Stimulated activated CD4-positive, alpha-beta T cell treated with anti-CD3 and anti-CD28 coated beads, Interleukin-4, amount 100 ng/mL, for 4 hours (primary cell): ENCODE measurements at places on chromosomes 4 and X.

DNA sequence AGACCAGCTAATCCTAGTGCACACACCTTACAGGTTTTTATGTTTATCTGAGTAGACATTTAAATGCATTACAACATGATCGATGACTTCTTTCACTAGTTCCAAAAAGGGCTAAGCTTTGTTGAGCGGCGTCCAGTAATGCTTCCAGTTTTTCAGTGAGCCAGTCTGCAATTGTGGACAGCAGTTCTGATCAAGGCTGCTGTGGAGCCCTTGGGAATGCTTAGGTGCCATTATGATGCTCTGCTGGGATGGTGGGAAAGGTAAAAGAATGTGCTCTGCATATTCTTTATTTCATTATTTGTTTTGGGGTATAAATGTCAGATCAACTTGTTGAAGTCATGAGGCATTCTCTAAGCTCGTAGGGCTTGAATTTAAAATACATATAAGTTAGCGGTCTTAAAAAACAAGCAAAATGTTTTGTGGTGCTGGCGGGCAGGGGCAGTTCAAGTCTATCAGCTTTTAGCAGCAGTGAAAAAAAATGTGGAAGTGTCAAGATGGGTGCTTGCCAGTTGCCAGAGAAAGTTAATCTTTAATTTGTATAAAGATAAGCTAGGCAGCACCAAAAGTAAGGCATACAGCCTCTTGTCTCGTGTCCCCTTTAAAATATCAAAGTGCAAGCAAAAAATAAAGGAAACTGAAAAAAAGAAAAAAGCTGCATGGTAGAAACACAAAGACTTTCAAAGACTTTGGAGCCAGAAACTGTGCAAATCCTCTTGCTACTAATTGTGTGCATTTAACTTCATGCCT lies 5.8 kb downstream of the MID1IP1 start:
- no peak for DNase-seq

DNA sequence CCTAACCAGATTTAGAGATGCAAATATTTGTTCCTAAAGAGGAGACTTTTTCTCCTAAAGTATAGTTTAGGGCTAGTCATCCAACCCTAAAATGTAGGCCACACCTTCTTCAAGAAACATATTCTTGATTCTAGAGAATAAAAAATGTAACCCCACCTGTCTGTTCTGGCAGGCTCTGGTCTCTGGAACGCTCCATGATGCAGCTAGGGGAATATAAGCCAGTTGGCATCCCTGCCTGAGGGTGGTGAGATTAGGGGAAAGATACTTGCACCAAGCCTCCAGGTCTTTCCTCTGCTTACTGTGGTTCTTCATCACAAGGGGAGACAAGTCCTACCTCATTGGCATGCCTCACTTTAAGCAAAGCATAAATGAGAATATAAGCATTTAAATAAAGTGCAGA lies 21.2 kb upstream of the TBC1D9 start:
- no peak for DNase-seq

DNA sequence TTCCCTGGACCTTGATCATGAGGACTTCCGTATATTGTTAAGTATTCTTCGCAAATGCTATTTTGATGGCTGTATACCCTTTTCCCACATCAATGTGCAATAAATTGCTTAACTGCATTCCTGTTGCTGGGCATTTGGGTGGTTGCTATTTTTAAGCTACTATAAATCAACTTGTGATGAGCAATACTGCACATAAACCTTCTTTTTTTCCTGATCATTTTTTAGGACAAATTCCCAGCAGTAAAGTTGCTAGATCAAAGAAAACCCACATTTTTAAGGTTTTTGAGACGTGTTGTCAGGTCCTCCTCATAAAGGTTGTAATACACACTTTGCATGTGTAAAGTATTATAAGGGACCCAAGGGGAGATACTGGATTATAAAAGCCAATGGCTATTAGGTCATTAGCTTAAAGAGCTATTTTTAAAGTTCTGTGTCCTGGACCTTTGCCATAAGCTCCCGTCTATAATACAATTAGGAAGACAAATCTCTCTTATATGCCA lies 35.6 kb downstream of the LIMCH1 start:
- no peak for DNase-seq

GRCh38 chr4:116668190-116668589 lies 417.2 kb downstream of the TRAM1L1 start:
- no peak for DNase-seq

GRCh38 chr4:1053080-1053661 lies 41.7 kb downstream of the FGFRL1 start:
- DNase-seq: no peak

- no peak for DNase-seq
These were observed 94.2 kb downstream of the CBLL2 start for GRCh38 chrX:22366906-22367305.

GRCh38 chrX:124548571-124548970 lies 202.2 kb downstream of the SH2D1A start:
- DNase-seq: no peak

- DNase-seq: no peak
These were observed 347.4 kb downstream of the BMPR1B start for GRCh38 chr4:95105112-95105511.

DNA sequence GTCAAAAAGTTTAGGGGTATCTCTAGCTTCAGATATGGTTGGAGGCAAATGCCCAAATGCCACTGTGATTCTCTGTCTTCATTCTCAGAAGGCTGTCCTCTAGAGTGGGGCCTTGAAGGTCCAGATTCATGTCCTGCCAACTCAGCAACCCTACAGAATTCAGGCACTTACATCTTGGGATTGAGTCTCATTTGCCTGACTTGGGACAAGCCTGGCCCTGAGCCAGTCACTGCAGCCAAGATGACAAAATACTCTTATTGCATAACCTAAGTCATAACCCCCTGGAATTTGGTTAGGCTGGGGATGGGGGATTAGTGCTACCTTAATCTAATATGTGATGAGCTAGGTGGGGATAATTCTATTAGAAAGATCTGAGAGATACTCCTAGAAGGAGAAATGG lies 100.5 kb downstream of the AREG start:
- no peak for DNase-seq

DNA sequence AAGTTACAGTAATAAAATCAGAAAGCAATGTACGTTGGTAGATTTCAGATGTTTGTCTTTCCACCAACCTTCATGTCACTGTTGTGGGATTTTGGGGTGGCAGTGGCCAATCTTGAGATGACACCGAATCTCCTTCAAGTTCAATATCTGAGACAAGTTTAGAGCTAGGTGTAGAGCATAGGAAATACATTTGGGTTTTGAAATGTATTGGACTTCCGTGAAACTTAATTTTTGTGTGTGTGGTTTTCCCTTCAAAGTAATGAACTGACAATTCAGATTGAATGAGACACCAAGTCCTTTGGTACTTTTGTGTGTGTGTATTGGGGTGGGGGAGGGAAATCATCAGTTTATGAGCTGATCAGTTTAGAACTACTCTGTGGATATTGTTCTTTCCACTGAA lies 1.8 kb downstream of the WDR44 start:
- no peak for DNase-seq

GRCh38 chrX:21700967-21701366 lies 42.8 kb upstream of the KLHL34 start:
- DNase-seq: no peak

- no peak for DNase-seq
These were observed 180.7 kb downstream of the GASK1B start for GRCh38 chr4:157992038-157992705.
